Hepatocyte (in vitro differentiated cells): ENCODE measurements at places on chromosomes 11 and 22. TPM values are rescaled to one million over a fixed set of nuclear protein-coding genes. Genes with fewer than 3 reads are reported as not detected.
A peak's percentile ranks its signal among the peaks of the same experiment; 100 is the strongest.

Gene RIMBP3B
- 0.02 TPM in 1 of 2 replicates, not detected in the other for polyA plus RNA-seq

Gene AP1B1
- polyA plus RNA-seq = 44.2 and 46.6 TPM in 2 replicates

Gene MPEG1
- polyA plus RNA-seq = not detected in 2 replicates

GRCh38 chr11:86800076-86800959 is at the start of gene PRSS23:
PRSS23 (plus strand) TSS chr11:86800542; CDS start chr11:86807644, 7,102 bp downstream.
- H3K4me3 ChIP-seq = peak within 1 kb of the TSS; percentile 25
- H3K36me3 ChIP-seq = no peaks in the 10 kb centered on the region
- peaks cover 11% of the 10 kb centered on the region for H3K4me1 ChIP-seq
- DNase-seq = peak; percentile 87
- H3K27ac ChIP-seq = peak within 1 kb of the TSS; percentile 77
- H3K27me3 ChIP-seq = no peaks in the 10 kb centered on the region

- H3K4me3 ChIP-seq = no peak overlapping the region
- H3K4me1 ChIP-seq = no peaks in the 10 kb centered on the region
- no peaks in the 10 kb centered on the region for H3K27me3 ChIP-seq
- H3K36me3 ChIP-seq = no peaks in the 10 kb centered on the region
- H3K27ac ChIP-seq = no peak overlapping the region
These were observed 752.8 kb downstream of the OPCML start for GRCh38 chr11:132779497-132779896.

GRCh38 chr22:44664149-44664548 is 37.9 kb upstream of the PRR5 start:
- no peaks in the 10 kb centered on the region for H3K36me3 ChIP-seq
- peaks cover 32% of the 10 kb centered on the region for H3K4me1 ChIP-seq
- peak overlapping the region; percentile 84 for H3K27ac ChIP-seq
- peak; percentile 69 for DNase-seq
